Right renal cortex interstitium (tissue), 3 donors: ENCODE measurements at places on chromosomes 6 and 20. TPM values are rescaled to one million over a fixed set of nuclear protein-coding genes. Genes with fewer than 3 reads are reported as not detected.

Gene PIM1
- 22.9 TPM for polyA plus RNA-seq

Gene C20orf202
- 0.58 TPM for polyA plus RNA-seq

Gene PEDS1
- polyA plus RNA-seq, result 25.6 TPM

Gene R3HDML
- polyA plus RNA-seq, result 0.10 TPM

Gene TCF19
- polyA plus RNA-seq, result 17.8 TPM

Gene SIRPG
- polyA plus RNA-seq, result not detected
